ENCODE measurements at places on chromosomes 1 and 21.

DNA sequence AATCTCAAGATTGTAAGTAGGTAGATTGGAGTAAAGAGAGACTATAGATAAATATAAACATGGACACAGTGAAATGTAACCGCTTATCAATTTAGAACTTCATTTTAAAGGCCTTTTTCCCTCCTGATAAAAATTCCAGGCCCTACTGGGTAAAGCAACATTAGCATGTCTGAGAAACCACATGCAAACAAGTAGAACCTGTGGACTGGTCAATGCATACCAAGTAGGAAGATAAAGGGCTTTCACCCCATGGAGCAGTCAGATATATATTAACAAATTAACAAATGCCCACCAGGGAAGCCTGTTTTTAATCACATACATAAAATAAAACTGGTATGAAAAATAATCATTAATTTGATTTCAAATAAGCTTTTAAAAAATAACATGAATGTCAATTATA lies 8.1 kb downstream of the DPH5 start:
- no peak for DNase-seq

DNA sequence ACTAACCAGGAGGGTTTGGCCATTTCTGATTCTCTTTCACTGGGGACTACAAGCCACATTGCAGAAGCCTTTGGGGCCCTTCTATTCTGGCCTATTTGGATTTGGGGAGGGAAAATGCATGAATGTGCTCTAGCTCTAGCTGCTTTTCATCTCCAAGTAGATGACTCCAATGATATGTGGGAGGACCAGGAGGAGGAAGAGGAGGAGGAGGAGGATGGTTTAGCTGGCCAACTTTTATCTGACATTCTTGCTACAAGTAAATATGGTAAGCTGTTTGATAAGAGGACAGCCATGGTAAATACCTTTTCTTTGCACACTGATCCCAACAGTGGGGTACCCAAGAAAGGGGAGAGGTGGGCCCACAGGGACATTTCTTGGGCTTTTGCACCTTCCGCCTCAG lies 14.0 kb upstream of the SHISA4 start:
- no peak for DNase-seq

DNA sequence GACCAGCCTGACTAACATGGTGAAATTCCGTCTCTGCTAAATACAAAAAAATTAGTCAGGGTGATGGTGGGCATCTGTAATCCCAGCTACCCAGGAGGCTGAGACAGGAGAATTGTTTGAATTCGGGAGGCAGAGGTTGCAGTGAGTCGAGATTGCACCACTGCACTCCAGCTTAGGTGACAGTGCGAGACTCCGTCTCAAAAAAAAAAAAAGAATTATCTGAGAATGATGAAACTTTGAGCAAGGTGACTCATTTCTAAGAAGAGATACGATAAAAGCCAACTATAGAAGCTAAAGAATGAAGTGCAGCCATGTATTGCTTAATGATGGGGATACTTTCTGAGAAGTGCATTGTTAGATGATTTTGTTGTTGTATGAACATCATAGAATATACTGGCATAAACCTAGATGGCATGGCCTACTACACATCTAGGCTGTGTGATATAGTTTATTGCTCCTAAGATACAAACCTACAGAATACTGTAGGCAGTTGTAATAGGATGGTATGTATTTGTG lies 64.7 kb downstream of the SNRPE start:
- no peak for DNase-seq

DNA sequence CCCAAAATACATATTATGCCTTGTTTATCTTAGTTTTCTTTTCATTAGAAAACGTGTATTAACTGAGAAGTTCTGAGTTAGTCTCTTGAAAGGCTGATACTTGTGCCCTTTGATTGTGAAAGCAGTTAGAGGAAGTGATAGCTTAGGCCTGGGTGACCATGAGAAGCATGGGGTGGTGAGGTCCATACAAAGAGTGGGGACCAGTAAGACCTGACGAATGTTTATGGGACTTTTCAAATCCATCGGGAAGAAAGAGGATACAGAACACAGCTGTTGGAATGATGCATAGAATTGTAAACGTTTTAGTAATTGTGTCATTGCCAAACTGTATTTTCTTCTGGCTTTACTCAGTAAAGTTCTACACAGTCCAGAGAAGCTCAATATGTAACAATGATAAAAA lies 259.8 kb downstream of the LMO4 start:
- no peak for DNase-seq

- DNase-seq = no peak
Observed at GRCh38 chr1:180898441-180899219, 14.1 kb upstream of the KIAA1614 start.

DNA sequence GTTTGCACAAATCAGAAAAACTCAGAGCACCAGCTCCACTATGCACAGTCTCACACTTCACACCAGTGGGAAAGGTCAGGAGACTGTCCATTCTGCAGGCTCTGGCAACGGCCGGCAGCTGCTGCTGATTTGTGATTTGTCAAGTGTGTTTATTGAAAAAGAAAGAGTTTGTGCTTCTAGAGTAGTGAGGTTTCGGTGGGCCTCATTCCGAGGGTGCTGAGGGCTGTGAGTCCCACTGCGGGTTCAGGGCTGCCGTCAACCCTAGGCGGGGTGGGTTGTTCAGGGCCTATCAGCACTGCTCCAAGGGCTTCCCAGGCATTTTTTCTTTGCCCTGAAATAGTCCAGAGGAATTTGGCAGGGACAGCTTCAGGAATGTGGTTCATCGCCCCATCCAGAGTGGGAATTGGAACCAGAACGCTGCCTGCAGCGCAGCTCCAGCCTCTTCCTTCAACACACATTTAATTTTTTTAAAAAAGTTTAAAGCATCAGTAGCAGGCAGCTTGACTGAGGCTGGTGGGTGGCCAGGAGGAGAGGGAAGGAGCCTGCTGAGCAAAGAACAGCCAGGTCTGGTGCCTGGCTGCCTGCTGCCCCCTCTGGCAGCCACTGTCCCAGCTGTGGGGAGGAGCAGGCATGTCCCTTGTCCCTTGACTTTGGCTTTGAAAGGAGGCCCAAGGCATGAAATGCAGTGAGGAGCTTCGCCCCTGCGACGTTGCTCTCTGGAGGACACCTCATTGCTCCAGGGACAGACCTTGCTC lies 19.7 kb downstream of the STUM start:
- DNase-seq = no peak

GRCh38 chr21:27721675-27722074 lies 754.8 kb upstream of the ADAMTS5 start:
- no peak for DNase-seq

DNA sequence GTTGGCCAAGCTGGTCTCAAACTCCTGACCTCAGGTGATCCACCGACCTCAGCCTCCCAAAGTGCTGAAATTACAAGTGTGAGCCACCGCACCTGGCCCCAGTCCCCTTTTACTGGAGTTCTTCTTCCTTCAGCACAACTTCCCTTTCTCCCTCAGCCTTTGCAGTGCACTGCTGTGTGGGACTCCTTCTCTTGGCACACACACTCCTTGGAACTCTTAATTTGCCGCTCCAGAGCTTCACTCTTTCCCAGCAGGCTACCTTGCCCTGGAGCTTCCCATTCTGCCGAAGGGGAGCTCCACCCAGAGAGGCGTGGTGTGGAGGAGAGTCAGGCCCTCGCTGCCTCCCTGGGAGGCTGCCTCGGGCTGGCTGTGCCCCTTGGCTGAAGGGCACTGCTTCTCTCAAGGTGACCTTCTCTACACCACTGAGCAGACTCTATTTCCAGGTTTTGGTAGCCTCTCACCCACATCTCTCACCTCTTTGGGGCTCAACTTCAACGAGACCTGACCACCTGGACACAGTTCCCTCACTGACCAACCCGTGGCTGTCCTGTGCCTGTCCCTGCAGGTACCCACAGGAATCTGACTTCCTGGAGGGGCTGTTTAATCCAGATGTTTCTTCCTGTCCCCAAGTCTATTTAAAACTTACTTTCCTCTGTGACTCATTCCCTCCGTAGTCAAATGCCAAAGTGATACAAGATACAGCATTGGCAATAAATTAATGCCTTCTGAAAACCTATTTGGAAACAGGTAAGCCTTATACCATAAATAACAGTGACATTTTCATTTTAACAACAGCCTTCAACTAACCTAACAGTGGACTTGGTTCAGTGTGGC lies 227.3 kb upstream of the KIAA0040 start:
- no peak for DNase-seq

- DNase-seq = no peak
Observed at GRCh38 chr1:89112871-89113613, 12.9 kb downstream of the GBP2 start.

- no peak for DNase-seq
Observed at GRCh38 chr1:55118651-55119329, 79.4 kb downstream of the PCSK9 start.

GRCh38 chr1:83996621-83997020 lies 2.3 kb downstream of the TTLL7 start:
- no peak for DNase-seq

DNA sequence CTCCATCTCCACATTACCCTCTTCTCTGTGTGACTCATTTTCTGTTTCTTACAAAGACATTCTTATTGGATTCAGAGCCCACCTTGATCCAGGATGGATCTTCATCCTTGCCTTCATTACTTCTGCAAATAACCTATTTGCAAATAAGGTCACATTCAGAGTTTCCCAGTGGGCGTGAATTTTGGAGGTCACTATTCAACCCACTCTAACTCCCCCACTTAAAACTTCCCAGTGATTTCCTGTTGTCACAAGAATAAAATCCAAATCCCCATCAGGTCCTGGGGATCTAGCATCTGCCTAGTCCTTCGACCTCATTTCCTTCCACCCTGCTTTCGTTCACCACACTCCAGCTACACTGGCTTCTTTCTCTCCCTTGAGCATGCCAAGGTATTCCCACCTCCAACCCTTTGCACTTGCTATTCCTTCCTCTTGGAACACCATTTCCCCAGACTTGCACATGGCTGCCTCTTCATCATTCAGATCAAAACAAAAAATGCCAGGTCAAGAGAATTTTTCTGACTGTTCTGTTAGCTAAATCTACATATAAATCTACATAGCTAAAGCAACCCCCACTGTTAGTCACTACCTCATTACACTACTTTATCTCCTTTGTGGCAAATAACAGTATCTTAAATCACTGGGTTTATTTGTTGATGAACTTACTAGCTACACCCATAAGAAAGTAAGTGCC lies 187.2 kb downstream of the TOMM20 start:
- no peak for DNase-seq

DNA sequence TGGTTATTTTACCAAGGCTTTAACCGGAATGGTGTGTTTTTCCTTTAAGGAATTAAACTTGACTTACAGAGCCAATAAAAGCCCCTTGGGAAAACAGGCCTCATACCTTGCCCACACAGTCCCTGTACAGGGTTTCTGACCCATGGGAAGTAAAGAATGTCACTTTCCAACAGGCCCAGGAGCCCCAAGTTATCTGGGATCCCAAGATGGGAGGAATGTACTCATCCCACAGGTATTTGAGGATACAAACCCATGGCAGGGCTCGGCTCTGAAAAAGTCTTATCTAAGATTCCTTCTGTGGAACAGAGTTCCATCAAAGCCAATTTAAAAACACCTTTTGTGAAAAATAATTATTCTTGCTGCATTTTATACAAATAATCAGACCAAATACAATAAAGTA lies 15.3 kb upstream of the COX20 start:
- DNase-seq = no peak

GRCh38 chr1:93537924-93538323 lies 90.0 kb downstream of the FNBP1L start:
- DNase-seq = no peak

DNA sequence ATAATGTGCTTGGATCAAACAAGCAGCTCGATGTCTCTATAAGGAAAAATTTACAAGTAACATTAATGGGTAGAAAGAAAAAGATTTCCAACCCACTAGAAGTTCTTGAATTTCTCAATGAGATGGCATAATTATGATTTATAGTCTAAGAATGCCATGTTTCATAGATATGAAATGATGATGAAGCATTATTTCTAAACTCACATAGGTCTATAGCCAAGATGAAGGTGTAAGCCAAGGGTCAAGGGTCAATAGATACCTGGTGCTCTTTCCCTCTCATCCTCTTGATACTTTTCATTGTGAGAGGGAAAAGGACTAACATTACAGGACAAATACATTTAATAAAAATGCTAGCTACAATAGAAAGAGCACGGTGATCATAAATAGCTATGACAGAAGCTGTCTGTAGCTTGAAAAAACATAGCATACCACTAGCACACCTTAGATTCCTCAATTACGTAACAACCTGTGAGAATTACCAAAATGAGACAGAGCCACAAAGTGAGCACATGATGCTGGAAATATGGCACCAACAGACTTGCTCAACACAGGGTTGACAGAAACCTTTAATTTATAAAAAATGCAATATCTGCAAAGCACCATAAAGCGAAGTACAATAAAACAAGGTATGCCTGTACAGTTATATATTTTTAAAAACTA lies 26.3 kb upstream of the F13B start:
- DNase-seq = no peak

GRCh38 chr1:64917328-64917861 lies 49.0 kb downstream of the JAK1 start:
- no peak for DNase-seq

GRCh38 chr1:150961756-150962155 lies 12.9 kb downstream of the CERS2 start:
- DNase-seq = no peak

GRCh38 chr1:202281316-202282024 lies 60.3 kb downstream of the UBE2T start:
- no peak for DNase-seq

- DNase-seq = no peak
Observed at GRCh38 chr1:199394856-199395255, 632.7 kb upstream of the NR5A2 start.

GRCh38 chr1:3821908-3822307 lies 25.6 kb upstream of the LRRC47 start:
- DNase-seq = no peak

GRCh38 chr21:42531771-42532170 lies 18.1 kb downstream of the SLC37A1 start:
- no peak for DNase-seq

DNA sequence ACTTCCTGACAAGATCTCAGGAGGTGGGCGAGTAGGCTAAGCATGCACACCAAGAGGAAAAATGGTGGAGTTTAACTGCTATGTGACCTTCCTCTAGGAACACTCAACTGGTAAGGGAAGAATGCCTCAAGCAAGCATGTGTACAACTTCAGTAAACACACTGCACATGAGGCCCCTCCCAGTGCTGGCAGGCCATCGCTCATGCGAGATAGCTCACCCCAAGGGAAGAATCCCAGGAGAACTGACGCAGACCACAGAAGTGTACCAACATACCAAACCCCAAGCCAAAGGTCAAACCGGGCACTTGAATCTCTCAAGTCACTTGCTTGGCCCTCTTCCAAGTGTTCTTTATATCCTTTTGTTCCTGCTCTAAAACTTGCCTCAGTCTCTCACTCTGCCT lies 40.5 kb upstream of the GALNT2 start:
- no peak for DNase-seq

- DNase-seq = no peak
Observed at GRCh38 chr1:202072211-202072765, 50.4 kb upstream of the GPR37L1 start.

Data from central memory CD4-positive, alpha-beta T cell (primary cell).